HT1080 (cell line): ENCODE measurements at places on chromosomes 7 and 10.

GRCh38 chr7:30458311-30458710 lies 20.3 kb downstream of the NOD1 start:
- no peak for DNase-seq

DNA sequence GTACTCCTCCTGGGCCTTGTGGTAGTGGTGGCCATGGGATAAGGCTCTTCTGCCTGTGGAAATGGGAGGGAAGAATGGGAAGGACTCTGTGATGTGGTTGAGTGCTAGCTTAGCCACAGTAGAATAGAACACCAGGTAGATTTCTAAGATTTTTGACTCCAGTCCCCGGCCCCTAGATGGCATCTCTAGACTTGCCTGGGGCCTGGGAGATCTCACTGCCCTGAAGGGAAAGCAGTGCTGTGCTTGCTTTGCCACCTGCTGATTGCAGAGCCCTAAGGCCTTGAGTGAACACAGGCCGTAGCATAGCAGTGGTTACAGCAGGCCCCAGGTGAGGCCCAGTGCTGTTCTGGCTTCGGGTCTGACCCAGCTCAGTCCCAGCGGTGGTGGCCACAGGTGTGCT lies 252.0 kb downstream of the TCF7L2 start:
- no peak for DNase-seq

- DNase-seq, result no peak
Observed at GRCh38 chr7:51706851-51707250, 390.2 kb upstream of the COBL start.

GRCh38 chr7:20290505-20291111 lies 40.1 kb upstream of the ITGB8 start:
- DNase-seq, result no peak

GRCh38 chr7:156065400-156065799 lies 253.1 kb upstream of the SHH start:
- DNase-seq, result no peak

DNA sequence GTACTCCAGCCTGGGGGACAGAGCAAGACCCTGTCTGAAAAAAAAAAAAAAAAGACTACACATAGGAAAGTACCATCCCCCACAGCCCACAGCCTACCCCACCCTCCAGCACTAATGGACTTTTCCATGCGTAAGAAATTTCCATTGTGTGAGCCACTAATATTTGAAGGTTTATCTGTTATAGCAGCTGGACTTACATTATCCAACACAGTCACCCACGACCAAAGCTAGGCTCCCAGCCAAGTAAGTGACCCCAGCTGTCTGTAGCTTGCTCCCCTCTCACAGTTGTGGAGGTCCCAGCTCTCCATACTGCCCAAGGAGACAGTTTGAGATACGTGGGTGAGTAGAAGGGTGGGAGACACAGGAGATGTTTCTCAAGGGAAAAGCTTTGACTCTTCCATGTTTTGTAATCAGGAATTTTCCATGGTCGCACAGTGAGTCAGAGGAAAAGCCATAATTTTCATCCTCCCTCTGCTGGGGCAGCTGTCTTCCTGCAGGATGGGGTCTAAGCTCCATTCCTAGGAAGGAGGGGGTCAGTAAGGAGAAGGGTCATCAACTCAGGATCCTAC lies 57.4 kb downstream of the CAV1 start:
- peak; percentile 56 for DNase-seq

DNA sequence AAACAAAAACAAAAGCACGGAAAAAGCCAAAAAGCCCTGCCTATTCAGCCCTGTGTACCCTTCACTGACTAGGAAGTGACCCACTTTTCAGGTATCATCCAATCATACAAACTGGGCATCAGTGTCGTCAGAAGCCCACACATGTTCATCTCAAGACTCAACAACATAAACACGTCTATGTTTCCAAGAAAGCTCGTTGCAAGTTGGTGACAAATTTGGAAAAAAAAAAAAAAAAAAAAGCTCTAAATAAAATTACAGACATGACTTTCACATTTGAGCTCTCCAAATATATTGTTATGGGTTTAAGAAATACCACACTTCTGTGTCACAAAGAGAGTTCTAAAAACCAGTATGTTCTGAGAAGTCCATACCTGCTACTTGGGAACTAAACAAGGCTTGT lies 204.7 kb upstream of the KLF14 start:
- DNase-seq, result no peak

DNA sequence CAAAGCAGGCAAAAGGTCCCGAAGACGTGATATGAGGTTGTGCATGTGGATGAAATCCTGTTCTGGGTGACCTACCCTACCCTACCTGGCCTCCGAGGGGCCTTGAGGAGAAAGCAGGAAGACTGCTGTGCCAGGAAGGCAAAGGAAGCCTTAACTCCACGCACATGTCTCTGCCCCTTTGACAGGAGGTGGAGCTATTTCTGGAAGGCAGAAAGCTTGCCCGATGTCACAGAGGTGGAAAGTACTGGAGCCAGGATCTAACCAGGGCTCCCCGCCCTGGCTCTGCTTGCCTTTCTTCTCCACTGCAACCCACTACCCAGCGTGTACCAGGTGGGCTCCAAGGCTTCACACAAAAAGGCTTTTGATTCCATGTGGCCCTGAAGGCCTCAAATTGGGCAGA lies 66.4 kb upstream of the DDC start:
- no peak for DNase-seq

DNA sequence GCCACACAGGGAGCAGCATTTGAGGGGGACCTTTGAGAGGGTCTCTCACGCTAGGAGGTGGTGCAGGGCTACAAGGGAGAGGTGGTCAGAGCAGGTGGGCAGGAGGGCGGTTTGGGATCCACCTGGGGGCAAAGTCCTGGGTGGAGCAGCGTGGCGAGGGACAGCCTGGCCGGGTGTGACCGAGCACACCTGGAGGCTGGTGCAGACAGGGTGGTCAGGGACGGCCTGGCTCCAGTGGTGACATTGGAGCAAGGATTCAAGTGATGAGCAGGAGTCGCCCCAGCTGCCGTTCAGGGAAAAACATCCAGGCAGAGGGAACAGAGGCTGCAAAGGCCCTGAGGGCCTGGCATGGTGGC lies 36.0 kb downstream of the CLIP2 start:
- no peak for DNase-seq

- DNase-seq, result no peak
Observed at GRCh38 chr7:42947521-42947920, 15.3 kb downstream of the MRPL32 start.

DNA sequence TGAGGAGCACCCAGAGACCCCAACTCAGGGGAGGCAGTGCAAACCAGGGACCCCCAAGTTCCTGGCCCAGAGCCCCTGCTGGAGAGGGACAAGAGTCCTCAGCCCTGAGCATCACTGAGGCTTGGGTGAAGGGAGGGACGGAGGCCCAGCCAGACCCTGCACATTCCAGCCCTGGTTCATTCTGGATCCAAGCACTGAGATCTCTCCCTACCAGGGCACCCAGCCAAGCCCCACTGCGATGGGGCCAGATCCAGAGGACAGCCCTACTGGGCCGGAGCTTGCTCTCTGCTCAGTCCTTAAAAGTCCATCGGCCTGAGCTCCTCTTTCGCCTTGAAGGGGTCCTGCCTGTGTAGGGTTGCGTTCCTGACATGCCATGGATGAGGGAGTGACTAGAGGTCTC lies 40.5 kb upstream of the RABGEF1 start:
- DNase-seq, result no peak

DNA sequence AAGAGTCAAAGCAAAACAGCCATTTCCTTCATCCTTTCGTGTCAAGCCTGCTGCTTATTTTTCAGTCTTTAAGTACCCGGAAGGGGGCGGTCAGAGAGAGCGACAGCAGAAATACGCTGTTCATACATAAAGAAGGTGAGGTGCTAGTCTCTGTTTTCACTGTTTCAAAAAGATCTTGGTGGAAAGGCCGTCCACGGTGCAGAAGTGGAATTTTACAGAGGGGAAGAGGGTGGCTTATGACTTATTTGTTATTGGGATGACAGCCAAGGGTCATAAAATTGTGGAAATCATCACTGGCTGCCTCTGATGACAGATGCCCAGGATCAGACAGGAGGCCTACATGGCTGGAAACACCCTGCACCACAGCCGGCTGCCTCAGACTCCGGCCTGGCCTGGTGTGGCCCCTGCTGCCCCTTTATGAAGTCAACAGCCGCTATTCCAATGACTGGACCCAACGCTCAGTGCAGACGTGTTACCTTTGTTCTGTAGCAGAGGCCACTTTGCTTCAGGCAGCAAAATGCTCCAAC lies 57.0 kb downstream of the HIPK2 start:
- DNase-seq, result no peak

GRCh38 chr7:98528079-98528478 lies 89.0 kb upstream of the NPTX2 start:
- no peak for DNase-seq

GRCh38 chr10:90675621-90676020 lies 182.2 kb downstream of the HTR7 start:
- peak; percentile 17 for DNase-seq

DNA sequence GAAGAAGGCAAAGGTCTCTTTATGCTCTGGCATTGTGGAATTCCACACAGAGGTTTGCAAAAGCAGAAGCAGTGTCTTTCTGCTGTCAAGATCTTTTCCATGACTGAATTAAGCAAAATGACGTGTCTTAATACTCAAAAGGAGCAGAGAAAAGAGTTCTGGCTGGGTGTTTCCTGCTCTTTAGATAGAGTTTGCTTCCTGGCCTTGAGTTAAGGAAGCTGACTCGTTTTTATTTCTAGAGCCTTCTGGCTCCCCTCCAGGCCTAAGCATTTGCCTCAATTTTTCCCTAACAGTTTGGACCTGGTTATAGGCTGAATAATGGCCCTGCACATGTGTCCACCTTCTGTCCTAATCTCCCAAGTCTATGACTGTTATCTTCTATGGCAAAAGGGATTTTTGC lies 21.6 kb downstream of the TAS2R41 start:
- DNase-seq, result peak; percentile 49

DNA sequence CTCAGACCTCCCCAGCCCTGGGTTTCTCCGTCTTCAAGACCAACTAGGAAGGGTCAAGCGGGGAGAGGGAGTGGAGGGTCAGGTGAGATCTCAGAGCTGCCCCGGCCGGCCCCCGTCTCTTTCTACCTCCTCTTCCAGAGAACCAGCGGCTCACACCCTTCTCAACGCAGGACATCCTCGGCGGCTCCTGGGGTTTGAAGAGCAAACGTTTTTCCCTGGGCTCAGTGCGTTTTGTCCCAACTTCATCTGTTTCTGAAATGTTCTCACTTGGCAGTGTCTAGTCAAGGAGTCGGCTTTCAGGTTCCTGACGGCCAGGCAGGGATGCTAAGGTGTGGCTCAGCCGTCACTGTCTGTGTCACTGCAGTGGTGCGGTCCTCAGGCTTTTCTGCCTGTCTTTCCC lies 416.4 kb upstream of the FOXK1 start:
- no peak for DNase-seq

DNA sequence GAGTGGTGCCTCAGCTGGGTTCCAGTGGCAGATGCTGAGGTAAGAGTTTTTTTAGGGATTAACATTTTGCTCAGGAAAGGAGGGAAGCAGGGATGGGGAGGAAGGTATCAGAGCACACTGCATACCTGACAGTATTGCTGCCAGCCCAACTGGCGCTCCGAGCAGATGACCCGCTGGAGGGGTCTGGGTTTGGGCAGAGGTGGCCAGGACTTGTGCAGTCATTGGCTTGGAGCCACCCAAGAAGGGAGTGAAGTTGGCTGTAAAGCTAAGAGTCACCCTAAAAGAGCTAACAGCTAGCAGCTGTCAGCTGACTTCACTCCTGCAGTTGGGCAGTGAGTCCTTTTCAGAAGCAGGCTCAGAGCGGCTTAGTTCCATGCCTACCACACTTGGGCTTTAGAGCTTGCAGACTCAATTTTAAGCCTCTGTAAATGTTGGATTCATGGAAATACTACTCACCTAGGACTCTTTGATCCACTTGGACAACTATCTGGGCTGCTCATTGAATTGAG lies 5.8 kb upstream of the ARHGAP22 start:
- no peak for DNase-seq

GRCh38 chr7:152543799-152544198 lies 108.0 kb upstream of the KMT2C start:
- no peak for DNase-seq

GRCh38 chr7:99667179-99667578 lies 12.6 kb downstream of the CYP3A5 start:
- no peak for DNase-seq

GRCh38 chr7:18313965-18314364 lies 181.6 kb upstream of the HDAC9 start:
- no peak for DNase-seq

- DNase-seq, result no peak
Observed at GRCh38 chr7:68107968-68108367, 1111.3 kb downstream of the TYW1 start.

DNA sequence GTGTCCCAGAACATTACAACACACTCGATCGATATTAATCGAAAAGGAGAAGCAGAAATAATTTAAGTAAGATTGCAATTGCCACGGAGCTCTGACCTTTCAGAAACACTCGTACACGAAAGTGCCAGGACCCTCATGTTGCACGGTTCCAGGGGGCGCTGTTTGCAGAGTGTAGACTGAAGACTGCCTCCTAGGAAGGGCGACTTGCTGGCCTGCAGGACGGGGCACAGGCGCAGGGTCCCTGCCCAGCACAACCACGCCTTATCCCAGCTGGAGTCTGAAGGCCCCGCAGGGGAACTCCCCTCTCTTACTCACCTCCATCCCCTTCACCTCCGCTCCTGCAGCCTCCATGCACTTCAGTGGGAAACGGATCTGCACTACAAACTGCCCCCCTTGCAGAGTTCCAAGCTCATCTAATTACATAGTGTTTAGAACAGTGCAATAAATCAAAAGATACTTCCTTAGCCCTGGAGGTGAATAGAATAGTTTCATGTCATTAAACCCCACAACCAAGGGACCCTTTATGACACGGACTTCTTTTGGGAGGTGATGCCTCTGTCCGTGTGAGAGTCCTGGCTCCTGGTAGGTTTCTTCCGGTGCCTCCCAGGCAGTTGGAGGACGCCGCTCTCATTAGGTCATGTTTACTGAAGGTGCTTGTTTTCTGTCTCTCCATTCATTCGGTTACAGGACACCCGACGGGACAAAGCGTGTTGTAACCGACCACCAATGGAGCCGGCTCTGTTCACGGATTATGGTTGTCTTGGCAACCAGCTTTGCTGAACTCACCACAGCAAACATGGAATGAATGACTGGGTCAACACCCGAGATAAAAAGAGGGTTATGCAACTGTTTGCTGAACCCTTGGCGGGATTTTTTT lies 262.2 kb downstream of the BAMBI start:
- peak; percentile 22 for DNase-seq

- no peak for DNase-seq
Observed at GRCh38 chr10:116803451-116804249, 45.6 kb upstream of the ENO4 start.

DNA sequence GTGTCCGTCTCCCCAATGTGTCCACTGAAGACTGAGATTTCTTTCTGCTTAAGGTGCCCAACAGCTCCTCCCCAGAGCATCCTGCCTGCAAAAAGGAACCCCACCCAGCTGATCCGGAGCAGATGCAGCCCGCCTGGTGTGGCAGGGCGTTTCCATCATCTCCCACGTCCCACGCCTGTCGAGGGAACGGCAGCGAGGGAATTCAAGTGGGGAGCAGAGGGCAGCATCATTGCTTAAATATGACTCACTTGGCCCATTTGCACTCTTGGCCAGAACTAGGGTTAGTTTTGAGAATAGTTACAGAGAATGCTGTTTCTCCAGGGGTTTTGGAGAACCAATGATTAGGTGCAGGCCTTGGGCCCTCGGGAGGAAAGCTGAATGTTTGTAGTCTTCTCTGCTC lies 20.8 kb downstream of the VWA2 start:
- no peak for DNase-seq

- no peak for DNase-seq
Observed at GRCh38 chr10:35716776-35717175, 74.7 kb upstream of the FZD8 start.
